ENCODE measurements at places on chromosomes 13 and 19. TPM values are rescaled to one million over a fixed set of nuclear protein-coding genes. Genes with fewer than 3 reads are reported as not detected.

NLRP4 gene
- not detected for polyA plus RNA-seq

ZNF211 gene
- 39.5 TPM for polyA plus RNA-seq

DNA sequence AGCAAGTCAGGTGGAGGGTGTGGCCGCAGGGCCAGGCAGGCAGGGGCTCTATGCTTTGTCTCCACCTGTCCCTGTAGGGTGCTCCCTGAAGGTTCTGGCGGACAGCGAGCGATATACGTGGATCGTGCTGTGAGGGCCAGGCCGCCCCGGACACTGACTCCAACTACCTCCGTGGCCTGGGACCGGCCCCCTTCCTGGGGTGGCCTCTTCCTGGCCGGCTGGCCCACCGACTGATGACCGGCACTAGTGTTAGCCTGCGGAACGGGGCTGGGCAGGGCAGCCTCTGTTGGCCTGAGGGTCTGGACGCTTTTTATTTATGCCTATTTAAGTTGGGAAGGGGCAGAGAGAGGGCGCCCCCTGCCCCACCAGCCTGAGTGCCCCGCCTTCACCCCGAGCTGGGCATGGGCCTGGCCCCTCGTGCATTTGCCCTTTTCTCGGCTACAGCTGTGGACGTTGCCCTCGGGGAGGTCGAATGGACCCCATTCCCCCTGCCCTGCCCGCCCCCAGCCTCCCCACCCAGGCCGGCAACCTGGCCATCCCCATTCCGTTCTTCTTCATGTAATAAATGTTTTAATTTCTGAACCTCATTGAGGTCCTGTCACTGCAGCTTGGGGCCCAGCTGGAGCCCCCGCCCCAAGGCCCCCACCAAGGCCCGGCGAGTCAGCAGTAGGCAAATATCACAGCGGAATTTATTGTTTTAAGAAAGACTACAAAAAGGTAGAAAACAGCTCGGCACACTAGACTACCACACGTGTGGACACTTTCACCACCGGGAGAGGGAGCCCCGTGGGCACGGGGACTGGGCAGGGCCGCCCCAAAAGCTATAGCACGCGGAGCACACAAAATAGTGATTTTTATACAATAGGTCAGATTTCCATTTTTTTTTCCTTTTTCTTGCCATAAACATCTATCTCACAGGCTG is 8.8 kb downstream of the DCAF15 start:
- DNase-seq, result no peak

DNA sequence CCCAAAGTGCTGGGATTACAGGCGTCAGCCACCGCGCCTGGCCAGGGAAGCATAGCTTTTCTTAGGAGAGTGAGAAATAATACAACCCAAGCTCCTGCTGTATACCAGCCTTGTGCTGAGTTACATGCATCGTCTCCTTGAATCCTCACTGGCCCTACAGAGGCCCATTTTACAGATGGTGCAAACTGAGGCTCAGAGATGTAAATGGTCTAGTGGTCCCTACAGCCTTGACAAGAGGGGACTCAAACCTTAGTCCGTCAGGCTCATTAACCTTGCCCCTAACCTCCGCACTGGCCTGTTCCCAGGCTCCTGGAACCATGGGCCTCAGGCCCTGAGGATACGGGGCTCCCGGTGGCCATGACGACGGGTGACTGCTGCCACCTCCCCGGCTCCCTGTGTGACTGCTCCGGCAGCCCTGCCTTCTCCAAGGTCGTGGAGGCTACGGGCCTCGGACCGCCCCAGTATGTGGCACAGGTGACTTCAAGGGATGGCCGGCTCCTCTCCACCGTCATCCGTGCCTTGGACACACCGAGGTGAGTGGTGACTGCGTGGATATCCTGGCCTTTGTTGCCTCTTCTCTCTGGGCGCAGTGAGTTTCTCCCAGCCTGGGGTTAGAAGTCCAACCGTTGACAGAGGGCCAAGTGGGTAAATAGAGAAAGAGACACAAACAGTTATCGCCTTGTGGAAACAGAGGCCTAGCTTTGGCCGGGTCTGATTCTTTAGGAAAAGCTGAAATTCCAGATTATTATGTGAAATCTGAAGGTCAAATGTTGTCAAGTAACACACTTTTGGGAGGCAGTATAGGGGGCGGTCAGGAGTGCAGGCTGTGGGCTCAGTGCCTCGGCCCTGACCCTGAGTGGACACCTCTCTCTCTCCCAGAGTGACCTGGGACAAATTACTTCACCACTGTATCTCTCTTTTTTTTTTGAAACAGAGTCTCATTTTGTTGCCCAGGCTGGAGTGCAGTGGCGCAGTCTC is 8.7 kb downstream of the MARCHF2 start:
- DNase-seq, result no peak

- no peak for DNase-seq
These were observed 45.1 kb downstream of the DCLK1 start for GRCh38 chr13:36086117-36086516.

- no peak for DNase-seq
These were observed 13.9 kb upstream of the FBXO27 start for GRCh38 chr19:39046037-39046821.

DNA sequence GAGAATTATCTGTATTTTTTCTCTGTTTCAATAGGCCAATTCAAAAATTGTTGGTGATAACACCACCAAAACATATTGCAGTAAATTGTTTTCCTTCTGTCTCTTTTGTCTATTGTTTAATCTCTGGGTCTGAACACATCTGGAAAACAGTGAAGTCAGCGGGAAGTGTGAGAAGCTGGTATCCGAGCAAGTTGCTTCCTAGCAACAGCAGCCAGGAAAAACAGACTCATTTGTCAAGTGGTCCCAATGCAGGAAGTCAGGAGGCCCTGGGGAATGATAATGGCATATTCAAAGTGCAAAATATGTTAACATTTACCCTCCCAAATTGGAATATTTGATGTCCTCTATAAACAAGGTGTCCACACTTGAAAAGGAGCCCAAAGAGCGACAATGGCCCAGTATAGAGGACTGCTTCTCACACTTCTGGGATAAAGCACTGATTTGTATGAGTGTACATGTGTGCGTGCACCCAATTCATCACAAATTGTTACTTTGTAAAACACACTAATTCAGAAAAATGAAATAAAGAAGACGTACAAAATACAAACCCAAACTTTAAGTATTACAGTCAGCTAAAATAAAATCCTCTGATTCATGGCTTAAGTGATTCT is 515.0 kb downstream of the TBC1D4 start:
- DNase-seq, result peak; percentile 41
